Fibroblast of lung (primary cell): ENCODE measurements at places on chromosomes 16 and 17.

DNA sequence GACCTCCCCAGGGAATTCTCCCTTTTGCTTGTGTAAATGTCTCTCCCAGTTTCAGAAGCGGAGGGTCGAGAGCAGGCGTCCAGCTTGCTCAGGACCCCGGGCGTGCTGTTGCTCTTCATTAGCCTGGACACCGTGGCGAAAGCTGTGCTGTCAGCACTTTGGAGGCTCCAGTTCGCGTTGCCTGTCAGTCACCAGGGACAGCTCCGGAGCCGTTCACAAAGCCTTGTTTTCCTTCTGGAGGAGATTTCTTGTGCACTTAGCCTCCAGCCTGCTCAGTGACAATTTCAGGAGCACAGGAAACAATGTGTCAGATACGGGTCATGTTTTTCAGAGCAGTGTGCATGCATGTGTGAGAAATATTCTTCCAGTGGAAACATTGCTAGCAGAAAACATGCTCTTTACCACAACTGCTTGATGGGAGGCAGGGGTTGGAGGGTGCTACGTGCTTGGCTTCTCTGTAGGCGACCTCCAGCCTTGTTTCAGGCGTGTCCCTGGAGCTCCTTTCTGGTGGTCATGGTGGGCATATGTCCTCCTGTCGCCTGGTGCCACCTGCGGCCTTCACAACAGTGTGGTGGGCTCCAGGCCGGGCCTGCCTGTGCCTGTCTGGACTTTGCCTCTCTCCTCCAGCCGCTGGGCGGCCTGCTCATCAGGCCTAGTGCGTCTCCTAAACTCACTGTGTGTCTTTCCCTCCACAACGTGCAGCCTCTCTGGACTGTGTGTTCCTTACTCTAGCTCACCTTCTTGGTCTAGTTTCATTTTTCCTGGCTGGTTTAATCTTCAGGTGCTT is 29.0 kb downstream of the ZNF750 start:
- DNase-seq, result no peak

GRCh38 chr17:68580236-68580770 is 20.9 kb downstream of the FAM20A start:
- DNase-seq, result peak; percentile 95

- no peak for DNase-seq
These were observed 5.6 kb upstream of the MPHOSPH6 start for GRCh38 chr16:82175627-82176026.

- peak; percentile 84 for DNase-seq
These were observed 64.6 kb downstream of the CDK5R1 start for GRCh38 chr17:32551186-32551955.

DNA sequence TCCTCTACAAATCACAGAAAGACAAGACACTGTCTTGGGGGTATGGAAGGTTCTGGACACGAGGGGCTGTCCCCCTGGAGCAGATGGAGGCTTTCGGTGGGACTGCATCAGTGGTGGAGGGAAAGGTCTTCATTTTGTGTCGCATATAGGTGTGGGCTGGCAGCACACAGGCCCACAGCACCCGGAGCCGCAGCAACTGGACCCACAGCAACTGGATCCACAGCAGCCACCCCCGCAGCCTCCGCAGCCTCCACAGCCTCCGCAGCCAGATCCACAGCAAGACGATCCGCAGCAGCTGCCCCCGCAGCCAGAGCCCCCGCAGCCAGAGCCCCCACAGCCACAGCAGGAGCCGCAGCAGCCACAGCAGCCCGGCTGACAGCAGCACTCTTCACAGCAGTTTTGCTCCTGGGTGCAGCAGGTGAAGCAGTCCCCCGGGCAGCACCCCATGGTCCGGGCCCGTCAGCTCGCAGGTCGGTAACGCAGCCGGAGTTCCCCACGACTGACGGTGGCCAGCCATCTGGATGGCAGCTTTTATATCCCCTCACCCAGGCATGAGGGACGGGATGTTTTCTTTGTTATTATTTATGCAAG is at the start of gene KRTAP17-1:
Gene KRTAP17-1 (minus strand): TSS at position 507 of the 591 bp plus-strand sequence. CDS start 60 bp downstream, at position 447.
- DNase-seq, result no peak

DNA sequence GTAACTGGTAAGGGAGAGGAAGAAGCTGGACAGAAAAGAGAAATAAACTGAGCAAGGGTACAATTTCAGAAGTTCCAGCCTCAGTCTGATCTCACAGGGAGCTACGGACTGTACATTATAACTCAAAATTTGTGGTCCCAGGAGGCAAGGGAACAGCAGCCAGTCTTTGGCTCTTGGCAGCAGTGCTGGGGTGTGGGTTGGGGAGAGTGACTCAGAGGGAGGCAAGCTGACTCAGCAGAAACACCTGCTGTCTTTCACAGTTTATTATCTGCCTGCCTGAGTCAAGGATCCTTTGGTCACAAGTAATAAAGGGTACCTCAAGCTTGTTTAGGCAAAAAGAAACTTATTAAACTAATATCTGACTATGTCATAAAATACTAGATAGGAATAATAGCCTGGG is 73.5 kb upstream of the KIF2B start:
- DNase-seq, result peak; percentile 73

GRCh38 chr16:57781349-57781740 is 20.9 kb downstream of the KIFC3 start:
- no peak for DNase-seq

DNA sequence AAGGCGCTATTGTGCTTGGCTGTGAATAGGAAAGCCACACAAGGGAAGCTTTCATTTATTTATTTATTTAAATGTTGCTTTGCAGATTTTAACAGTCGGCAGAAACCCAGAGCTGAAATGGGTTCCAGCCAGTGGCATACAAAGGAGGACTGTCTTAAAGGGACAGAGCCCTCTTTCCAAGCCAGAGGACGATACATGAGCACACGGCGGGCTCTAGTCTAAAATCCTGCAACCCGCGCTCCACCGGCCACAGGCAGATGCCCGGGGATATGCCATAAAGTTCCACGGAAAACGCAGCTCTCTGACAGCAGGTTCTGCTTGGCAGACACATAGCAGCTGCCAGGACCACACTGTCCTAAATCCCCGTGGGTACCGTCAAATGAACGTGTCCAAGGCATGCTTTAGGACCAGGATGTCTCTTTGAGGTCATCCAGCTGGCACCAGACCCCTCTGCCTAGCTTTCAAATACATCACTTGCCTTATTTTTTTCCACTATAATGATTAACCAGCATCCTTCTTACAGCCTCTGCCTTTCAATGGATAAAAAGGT is 64.6 kb downstream of the CYTH1 start:
- peak; percentile 68 for DNase-seq

GRCh38 chr17:48543854-48544348 is 1.0 kb downstream of the HOXB2 start:
- no peak for DNase-seq

DNA sequence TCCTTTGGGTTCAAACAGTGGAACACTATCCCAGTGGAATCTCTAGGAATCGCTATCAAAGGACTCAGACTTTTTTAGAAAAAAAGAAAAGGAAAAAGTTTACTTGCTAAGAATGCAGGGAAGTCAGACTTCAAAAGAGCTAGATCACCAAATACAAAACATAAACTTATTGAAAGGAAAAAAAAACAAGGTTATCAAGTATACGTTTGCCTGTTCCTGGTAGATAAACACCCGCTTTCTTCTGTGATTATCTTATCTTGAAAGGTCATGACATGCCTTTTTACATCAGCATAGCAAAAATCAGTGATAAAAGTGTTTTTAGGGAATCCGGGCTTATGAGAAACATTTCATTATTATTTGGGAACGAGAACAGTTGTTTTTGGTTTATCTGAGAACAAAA is 129.3 kb upstream of the TMEM97 start:
- no peak for DNase-seq

- peak; percentile 21 for DNase-seq
These were observed 516.2 kb downstream of the HAPSTR1 start for GRCh38 chr16:9607515-9608230.

- DNase-seq, result peak; percentile 15
These were observed 46.6 kb downstream of the STH start for GRCh38 chr17:46045639-46046038.

GRCh38 chr17:77724876-77725615 is 233.5 kb upstream of the TNRC6C start:
- no peak for DNase-seq

DNA sequence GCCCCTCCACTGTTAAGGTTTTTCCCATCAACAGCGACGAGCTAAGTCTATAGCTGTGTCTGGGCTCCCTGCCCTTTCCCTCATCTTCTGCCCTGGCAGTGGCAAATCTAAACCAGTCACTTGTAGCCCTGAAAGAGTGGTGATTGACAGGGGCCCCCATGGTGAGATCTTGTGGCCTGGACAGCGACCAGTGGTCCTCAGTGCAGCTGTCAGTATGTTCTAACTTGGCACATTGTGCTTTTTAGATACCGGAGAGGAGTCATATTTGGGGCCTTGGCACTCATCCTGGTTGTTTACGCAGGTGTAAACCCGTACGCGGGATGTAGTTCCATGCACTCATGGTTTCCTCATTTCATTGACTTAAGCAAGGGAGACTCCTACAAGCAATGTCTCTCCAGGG is 57.5 kb upstream of the ARHGAP44 start:
- no peak for DNase-seq

DNA sequence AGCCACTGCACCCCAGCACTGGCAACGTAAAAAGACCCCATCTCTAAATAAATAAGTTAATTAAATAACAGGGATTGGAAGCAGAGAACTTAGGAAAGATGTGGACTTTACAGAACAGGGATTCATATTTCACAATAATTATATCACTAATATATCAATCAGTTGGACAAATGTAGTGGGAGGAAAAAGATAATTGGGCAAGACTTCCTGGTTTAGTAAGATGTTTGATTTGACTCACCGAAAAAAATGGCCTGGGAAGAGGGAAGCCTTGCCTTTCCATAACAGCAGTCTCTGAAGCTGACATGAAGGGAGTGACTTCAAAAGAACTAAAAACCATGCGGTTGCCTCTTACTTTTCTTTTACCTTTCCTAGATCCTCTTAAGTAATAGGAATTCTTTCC is 15.2 kb upstream of the C17orf78 start:
- DNase-seq, result peak; percentile 30
